ENCODE measurements at places on chromosomes 5 and 9.
A peak's percentile ranks its signal among the peaks of the same experiment; 100 is the strongest.

DNA sequence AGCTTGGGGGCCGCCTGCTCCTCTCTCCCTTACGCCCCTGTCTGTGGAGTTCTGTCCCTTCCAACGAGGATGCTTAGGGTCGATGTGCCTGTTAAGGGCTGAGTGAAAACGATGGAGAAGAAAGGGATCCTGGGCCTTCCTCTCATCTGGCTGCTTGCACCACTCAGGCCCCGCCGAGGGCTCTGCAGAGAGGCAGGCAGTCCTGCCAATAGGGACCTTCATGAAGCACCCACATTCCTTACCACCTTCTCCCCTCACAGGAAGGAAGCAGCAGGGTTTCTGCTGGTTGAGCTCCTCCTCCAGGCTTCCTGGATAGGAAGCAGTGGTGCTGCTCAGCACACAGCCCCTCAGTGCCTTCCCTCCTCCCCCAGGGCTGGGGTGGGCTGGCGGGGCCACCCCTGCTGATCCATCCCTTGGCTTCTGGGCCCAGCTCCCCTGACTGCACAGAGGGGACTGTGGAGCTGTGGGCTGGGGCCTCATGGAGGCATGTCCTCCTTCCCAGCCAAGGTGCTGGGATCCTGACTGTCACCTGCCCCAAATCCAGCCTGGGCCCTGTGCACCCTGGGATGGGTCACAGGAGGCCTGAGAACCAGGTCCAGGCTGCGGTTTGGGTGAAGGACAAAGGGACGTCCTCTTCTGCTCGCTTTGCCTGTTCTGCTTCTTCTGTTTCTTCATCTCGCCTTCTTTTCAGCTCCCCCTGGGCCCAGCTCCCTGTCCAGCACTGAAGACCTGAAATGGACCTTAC is 50.5 kb downstream of the AHRR start:
- peak; percentile 41 for DNase-seq

DNA sequence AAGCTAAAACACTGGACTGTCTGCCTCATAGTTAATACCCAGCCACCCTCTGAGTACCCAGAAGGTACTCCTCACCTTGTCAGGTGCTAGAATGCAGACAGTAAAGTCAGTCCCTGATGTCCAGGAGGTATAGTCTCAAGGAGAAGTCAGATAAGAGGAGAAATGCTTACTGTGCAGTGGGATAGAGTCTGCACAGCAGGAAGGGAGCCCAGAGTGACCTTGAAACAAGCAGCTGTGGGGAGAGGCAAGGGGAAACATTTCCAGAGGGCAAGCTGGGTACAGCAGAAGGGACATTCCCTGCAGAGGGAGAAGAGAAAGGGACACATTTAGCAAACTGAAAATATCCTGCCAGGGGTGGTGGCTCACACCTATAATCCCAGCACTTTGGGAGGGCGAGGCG is 122.7 kb downstream of the GCNT1 start:
- DNase-seq, result no peak

GRCh38 chr5:73374520-73375190 is 73.9 kb downstream of the FOXD1 start:
- DNase-seq, result peak; percentile 98

DNA sequence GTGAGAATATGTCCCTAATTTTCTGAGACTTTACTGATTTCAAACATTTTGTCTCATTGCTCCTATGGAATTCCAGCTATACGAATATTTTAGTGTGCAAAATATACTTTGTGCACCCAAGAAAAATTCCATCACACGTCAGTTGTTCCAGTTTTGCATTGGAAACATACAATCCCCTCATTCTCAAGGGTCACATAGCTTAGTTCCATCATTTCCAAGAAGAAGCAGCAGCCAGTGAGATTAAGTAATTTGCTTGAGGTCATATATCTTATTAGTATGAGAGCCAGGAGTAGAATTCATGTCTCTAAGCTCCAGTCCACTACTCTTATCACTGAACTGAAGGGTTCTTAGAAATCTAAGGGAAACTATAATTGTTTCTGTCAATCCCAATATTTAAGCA is 746.7 kb upstream of the C9orf72 start:
- no peak for DNase-seq
